ENCODE measurements at places on chromosomes 1 and 21.

DNA sequence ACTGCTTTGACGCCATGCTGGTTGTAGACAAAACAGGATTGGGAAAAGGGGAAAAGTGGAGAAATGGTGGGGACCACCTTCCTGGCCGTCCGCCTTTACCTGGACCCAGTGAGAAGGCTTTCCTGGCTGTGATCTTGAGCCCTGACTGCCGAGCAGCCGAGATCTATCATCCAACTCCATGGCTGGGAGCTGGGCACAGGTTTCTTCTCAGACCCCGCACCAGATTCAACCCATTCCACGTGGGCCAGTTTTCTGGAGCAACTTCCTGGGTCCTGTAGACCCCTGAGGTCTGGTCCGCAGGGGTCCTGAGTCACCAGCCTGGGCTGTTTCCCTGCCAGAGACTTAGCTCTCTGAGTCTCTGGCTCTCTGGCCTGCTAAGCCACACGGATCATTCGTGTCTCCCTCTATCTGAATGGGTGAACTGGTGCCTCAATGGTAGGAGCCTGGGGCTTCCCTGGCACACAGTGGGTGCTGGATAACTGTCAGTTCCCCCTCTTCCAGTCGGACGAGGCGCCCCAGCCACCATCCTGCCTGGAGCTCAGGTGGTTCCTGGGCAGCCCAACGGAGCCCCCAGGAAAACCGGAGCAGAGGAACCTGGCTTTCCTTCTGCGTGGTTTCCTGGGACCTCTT is 4.5 kb upstream of the NPHP4 start:
- DNase-seq: no peak

- no peak for DNase-seq
These were observed 850.9 kb downstream of the USP25 start for GRCh38 chr21:16580661-16581060.

- no peak for DNase-seq
These were observed 1.2 kb downstream of the TRIM11 start for GRCh38 chr1:228405200-228405978.

DNA sequence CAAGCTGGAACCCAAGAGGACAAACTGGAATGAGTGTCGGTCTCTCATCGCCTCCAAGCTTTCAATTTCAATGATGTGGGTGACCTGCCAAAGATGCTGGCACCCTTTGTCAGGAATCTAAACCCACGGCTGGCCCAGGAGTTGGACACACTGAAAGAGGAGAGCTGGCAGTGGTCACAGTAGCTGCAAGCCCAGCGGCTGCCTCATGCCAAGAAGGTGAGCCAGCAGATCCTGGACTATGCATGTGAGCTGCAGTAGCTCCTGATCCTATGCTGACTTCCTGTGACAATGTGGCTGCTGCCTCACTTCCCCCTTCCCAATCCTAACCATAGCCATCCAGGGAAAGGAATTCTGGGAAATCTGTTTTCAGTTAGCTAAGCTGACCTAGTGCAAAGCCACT is 117.0 kb upstream of the VAV3 start:
- no peak for DNase-seq

- no peak for DNase-seq
These were observed 101.1 kb downstream of the ADARB1 start for GRCh38 chr21:45175326-45176095.

GRCh38 chr1:96338622-96339021 is 383.0 kb upstream of the PTBP2 start:
- DNase-seq: no peak

DNA sequence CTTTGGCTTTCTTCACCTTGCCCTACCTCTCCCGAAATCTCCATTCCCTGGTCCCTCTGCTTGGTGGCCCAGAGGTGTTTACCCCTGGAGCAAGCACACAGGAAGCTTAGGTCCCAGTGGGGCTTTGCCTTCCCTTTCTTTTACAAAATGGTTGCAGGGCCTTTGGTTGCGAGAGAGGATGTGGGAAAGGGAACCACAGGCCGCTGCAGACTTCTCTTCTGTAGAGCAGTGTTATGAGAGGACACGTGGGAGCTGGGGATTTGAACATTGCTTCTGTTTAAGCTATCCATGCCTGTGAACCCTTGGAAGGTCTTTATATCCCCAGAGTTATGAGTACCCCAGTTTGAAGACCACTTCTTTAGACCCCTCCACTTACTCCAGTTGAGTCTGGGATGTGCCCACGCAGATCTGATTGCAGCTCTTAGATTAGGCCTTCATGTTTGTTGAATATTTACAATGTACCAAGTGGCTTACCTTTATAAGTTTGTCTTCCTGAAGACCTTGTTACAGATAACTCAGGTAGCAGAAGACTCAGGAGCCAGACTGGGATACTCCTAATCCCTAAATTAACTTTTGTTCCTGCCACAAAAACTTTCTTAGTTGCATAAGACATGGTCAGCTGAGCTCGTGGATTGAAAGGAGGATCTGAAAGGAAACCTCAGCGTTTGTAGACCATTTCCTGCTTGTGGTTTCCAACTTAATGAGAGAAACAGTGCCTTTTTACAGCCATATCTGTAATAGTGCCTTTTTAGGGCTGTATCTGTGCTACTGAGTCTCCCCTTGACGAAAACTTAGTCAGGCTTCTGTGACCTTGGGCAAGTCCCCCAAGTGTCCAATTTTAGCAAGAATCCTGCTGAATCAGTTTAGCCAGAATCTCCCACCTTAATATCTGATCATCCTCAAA is 21.9 kb upstream of the IVNS1ABP start:
- peak; percentile 46 for DNase-seq

- no peak for DNase-seq
These were observed 473.7 kb upstream of the DAB1 start for GRCh38 chr1:57897581-57897980.

DNA sequence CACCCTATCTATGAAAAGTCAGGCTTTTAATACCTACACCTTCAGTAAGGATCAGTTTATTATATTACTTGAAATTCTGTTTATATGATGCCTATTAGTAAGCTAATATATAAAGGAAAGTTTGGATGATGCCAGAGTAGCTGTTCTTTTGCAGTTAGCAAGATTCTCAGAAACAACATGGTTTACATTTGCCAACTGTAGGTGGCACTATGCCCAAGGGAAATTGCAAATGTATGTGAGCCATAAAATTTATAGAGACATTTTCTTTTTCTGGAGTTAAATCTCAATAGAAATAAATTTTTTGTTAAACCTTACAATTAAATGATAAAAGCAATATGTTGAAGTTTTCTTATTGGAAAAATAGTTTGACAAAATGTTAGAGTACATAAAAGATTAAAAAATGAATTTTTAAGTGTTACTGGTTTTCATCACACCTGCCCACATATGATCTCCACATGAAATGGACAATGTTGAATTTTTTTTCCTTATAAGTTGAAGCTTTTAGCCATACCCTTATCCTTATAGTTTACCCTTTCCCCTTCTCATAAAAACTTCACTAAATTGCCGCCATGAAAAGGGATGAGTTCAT is 32.1 kb upstream of the EPHX4 start:
- peak; percentile 63 for DNase-seq

DNA sequence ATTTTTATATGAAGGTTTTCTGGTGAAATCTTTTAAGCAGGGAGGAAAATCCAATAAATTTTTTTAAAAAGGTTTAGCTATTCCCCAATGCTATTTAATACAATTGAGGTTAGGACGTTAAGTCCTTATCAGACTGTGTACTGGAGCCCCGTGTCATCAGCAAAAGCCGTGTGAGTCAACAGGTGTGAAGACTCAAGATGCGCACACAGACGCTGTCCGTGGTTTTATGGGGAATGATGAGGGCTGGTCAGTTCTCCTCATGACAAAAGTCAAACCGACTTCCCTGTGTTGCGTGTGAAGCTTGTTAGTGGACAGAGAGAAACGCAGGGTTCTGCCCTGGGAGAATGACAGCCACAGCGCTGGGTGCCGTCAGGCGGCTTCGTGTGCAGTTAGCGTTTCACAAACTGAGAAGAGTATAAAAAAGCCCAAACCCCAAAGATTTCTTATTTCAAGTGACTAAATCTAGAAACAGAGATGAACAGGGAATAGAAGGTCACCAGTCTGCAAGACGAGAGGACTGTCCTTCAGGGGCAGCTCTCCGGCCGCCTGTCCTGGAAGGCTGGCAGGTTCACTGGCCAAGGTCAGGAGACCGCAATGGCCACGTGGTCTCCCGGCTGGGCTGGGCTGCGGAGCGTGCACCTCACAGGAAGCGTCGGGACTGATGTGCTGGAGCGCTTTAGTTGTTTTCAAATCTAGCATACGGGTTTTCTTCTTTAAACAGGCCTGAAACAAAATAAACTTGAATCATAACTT is 22.4 kb downstream of the PTTG1IP start:
- no peak for DNase-seq

DNA sequence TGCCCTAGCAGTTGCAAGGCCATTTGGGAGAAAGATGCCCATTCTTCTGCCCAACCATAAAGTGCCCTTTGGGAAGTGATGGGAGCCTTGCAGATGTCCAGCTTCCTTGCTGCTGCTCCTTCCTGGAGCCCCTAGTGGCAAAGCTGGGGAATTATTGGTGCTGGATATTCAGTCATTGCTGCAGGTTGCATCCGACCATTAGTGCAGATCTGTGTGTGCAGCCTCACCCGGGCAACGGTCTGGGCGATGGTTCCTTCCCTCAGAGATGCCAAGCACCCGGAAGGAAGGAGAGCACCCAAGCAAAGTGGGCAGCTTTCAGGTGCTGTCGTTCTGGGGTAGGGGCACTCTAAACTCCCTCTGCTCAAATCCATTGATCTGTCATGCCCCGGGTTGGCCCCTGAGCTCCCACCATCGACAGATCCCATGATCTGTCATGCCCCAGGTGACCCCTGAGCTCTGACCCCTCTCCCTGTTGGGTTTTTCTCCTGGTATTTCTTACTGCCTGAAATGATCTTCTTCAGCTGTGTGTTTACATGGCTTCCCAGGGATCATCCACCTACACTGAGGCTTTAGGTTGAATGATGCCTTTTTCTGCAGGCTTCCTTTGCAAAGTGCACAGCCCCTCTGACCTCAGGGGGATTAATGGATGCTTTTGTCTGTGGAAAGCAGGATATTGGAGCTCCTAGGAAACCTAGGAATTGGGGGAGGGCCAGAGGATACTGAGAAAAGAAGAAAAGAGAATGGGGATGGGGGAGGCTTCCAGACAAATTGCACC is 467.5 kb downstream of the PTPRU start:
- no peak for DNase-seq

- no peak for DNase-seq
These were observed 71.7 kb downstream of the APP start for GRCh38 chr21:26098772-26099397.

- DNase-seq: peak; percentile 48
These were observed 177.7 kb downstream of the VAV3 start for GRCh38 chr1:107787299-107787698.

DNA sequence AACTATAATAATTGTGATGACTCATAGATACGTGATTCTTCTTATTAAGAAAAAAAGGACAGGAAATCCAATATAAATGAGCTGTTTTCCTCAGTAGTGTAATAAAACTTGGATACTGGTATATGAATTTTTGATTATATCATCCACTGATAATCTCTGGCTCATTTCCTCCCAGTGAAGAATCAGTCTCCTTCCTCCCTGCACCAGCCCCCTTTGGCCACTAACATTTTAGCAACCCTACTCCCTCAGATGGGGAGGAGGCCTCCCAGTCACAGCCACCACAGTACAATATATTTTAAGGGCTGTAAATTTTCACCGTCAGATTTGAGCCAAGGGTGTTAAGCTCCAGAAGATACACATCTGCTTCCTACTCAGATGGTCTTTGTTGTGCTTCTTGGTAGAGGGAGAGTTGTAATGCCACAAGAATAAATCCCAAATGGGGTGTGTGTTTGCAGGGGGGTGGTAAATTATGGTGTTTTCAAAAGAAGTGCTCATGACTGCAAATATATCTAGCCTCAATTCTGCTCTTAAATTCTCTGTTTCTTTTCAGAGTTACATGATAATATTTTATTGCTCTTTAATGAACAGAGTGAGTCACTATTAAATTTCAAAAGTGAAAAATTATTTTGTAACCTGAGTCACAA is 153.5 kb downstream of the HLX start:
- DNase-seq: no peak

DNA sequence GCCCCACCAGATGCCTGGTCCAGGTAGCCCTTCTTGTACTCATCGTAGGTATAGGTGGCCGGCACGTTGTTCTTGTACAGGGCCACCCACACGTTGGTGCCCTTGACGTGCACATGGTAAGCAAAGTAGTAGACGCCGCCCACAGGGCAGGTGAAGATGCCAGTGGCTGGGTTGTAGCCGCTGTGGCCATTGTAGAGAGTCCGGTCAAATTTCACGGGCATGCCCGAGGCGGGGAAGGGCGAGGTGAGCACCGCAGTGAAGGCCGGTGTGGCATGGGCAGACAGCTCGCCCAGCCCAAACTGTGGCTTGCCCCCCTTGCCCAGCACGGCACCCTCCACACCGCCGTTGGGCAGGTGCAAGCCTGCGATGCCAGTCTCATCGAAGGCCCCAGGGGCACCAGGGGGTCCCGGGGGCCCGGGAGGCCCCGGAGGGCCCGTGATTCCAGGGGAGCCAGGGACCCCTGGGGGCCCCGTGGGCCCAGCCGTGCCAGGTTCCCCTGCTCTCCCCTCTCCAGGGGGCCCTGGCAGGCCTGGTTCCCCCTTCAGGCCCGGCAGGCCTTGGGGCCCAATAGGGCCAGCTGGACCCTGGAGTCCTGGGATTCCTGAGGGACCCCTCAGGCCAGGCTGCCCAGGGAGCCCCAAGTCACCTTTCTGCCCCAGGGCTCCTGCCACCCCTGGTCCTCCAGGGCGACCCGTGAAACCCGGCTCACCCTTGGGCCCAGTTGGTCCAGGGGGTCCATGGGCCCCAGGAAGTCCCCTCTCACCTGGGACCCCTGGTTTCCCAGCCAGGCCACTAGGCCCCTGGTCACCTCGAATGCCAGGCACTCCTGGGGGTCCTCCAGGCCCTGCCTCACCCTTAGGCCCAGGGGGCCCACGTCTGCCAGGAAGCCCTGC is 9.2 kb downstream of the ADPRS start:
- no peak for DNase-seq

DNA sequence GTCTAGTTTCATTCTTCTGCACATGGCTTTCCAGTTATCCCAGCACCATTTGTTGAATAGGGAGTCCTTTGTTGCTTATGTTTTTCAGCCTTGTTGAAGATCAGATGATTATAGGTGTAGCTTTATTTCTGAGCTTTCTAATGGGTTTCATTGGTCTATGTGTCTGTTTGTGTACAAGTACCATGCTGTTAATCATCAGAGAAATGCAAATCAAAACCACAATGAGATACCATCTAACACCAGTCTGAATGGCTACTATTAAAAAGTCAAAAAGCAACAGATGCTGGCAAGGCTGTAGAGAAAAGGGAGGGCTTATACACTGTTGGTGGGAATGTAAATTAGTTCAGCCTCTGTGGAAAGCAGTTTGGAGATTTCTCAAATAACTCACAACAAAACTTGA is 321.5 kb upstream of the PTBP2 start:
- DNase-seq: no peak

All from CD4-positive, alpha-beta T cell treated with Interleukin-12 subunit alpha and Interleukin-12 subunit beta, for 1 hour (primary cell).